Central memory CD8-positive, alpha-beta T cell (primary cell): ENCODE measurements at places on chromosomes 4 and X.

DNA sequence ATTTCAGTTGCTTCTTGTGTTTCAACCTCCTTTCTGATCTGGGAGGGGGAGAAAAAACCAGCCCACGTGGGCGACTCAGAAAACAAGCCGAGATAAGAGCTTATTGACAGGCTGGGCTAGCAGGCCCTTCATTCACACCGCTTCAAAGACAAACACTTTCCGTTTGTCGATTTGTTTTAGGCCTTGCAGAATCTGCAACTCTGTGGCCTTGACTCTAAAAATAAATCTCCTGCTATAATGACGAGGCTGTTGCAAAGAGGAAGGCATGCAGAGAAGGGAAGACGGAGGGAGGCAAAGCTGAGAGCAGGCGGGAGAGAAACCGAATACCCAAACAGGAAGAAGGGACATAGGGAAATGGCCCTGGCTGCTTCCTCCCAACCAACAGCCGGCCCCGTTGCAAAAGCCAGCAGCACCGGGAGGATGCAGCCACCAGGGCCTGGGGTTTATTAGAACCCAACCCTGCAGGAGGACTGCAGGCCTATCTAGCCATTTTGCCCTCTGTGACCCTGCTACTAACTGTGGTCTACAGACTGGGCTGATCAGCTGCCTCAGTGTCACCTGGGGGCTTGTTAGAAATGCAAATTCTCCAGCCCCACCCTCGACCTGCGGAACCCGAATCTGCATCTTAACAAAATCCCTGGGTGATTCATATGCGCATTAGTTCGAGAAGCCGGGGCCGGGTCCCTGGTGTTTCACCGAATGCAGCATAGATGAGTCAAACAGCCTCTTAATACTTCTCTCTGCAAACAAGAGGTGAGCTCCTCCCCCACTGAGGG lies 325.5 kb downstream of the BCOR start:
- peaks cover 2% of the 10 kb centered on the region for H3K36me3 ChIP-seq
- H3K4me1 ChIP-seq = peaks cover 37% of the 10 kb centered on the region
- peak overlapping the region; percentile 88 for H3K27ac ChIP-seq
- no peak for DNase-seq
- H3K27me3 ChIP-seq = no peaks in the 10 kb centered on the region

GRCh38 chr4:179285696-179286095 lies 1843.5 kb upstream of the AGA start:
- no peak for DNase-seq
- no peak overlapping the region for H3K27ac ChIP-seq
- no peaks in the 10 kb centered on the region for H3K27me3 ChIP-seq
- no peaks in the 10 kb centered on the region for H3K4me1 ChIP-seq

- H3K27ac ChIP-seq = no peak overlapping the region
- no peak overlapping the region for H3K4me3 ChIP-seq
- H3K4me1 ChIP-seq = no peaks in the 10 kb centered on the region
- H3K36me3 ChIP-seq = no peaks in the 10 kb centered on the region
- H3K27me3 ChIP-seq = no peaks in the 10 kb centered on the region
Measured at GRCh38 chrX:139290310-139290709, 240.2 kb upstream of the F9 start.

- no peak overlapping the region for H3K4me3 ChIP-seq
- peaks cover 49% of the 10 kb centered on the region for H3K36me3 ChIP-seq
- H3K27ac ChIP-seq = no peak overlapping the region
- DNase-seq = no peak
- peaks cover 22% of the 10 kb centered on the region for H3K4me1 ChIP-seq
Measured at GRCh38 chrX:2614911-2615310, 76.2 kb upstream of the CD99 start.

GRCh38 chr4:154211506-154211905 lies 280.1 kb downstream of the DCHS2 start:
- H3K27me3 ChIP-seq = no peaks in the 10 kb centered on the region
- no peak for DNase-seq
- H3K4me1 ChIP-seq = no peaks in the 10 kb centered on the region
- no peak overlapping the region for H3K4me3 ChIP-seq
- no peak overlapping the region for H3K27ac ChIP-seq

DNA sequence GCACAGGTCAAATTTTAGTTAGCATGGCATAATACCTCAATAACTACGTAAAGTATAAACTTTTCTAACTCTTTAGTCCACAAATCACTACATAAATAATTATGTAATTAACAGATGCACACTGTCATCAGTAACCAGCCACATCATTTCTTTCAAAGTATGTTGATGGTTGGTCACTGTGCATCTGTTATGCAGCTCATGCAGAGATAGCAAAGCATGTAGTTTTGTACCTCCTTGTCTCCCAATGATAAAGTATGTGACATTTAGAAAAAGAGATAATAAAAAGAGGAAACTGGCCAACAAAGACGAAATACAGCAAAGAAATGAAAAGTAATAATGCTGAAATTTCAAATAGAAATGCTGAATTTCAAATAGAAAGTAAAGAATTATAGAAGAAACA lies 2.9 kb downstream of the LAMTOR3 start:
- H3K4me1 ChIP-seq = peaks cover 47% of the 10 kb centered on the region
- no peak overlapping the region for H3K4me3 ChIP-seq
- peak overlapping the region; percentile 20 for H3K27ac ChIP-seq
- H3K27me3 ChIP-seq = no peaks in the 10 kb centered on the region
- no peak for DNase-seq

DNA sequence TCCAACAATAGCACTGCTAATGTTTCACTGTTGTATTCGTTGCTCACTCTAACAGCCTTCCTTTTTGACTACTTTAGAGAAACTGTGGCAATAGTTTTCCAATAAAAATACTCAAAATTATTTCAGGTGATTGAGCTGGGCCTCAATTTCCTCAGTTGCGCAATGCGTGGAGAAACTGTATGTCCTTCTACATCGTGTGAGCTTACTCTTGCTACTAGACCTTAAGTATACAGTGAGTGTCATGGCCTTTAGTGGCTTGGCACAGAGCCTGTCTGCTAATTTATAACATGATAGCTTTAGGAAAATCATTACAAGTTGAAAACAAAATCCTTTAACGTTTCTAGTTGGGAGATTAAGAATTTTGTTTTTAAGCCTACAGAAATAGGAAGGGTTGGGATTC lies 114.5 kb downstream of the COL4A6 start:
- H3K4me3 ChIP-seq = no peak overlapping the region
- no peaks in the 10 kb centered on the region for H3K27me3 ChIP-seq
- H3K27ac ChIP-seq = no peak overlapping the region
- H3K4me1 ChIP-seq = no peaks in the 10 kb centered on the region
- DNase-seq = no peak

- H3K36me3 ChIP-seq = peaks cover 26% of the 10 kb centered on the region
- no peaks in the 10 kb centered on the region for H3K27me3 ChIP-seq
- H3K4me3 ChIP-seq = peak overlapping the region; percentile 91
- peak overlapping the region; percentile 97 for H3K27ac ChIP-seq
- H3K4me1 ChIP-seq = peaks cover 71% of the 10 kb centered on the region
Measured at GRCh38 chr4:1250527-1250812, 1.5 kb upstream of the CTBP1 start.

DNA sequence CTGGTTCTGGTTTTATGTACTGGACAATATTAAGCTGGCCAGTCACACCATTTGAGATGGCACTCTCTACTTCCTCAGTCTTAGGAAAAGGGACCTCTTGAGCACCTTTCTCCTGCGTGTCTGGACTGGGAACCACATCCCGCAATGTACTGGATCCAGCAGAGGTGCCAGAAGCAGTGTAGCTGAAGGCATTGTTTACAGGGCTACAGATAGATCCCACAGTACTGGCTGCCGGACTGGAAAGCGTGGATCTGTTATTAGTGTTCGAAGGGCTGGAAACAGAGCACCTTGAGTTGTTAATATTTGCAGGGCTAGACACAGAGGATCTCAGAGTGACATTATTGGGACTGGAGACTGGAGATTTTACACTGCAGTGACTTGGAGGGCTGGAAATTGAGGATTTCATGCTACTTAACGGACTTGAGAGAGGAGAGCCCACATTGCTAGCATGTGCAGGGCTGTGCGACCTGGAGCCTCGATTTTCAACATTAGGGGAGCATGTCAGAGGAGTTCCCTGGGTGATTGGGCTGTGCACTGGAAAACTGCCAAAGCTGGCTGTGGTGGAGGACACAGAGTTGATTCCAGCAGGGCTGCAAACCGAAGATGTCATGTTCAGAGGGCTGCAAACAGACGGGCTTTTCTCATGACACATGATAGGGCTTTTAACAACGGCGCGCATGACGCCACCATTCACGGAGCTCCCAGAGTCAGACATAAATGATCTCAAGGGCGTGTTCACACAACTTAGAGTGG lies 6.4 kb downstream of the NR3C2 start:
- peak overlapping the region; percentile 44 for H3K4me3 ChIP-seq
- peaks cover 12% of the 10 kb centered on the region for H3K36me3 ChIP-seq
- peaks cover 2% of the 10 kb centered on the region for H3K27me3 ChIP-seq
- DNase-seq = no peak
- peaks cover 31% of the 10 kb centered on the region for H3K4me1 ChIP-seq

GRCh38 chrX:105191878-105192277 lies 28.6 kb downstream of the TEX13A start:
- H3K27ac ChIP-seq = no peak overlapping the region
- no peak overlapping the region for H3K4me3 ChIP-seq
- no peaks in the 10 kb centered on the region for H3K4me1 ChIP-seq
- no peaks in the 10 kb centered on the region for H3K27me3 ChIP-seq

GRCh38 chrX:40420899-40421729 lies 159.7 kb upstream of the ATP6AP2 start:
- no peaks in the 10 kb centered on the region for H3K27me3 ChIP-seq
- no peak overlapping the region for H3K27ac ChIP-seq
- H3K36me3 ChIP-seq = no peaks in the 10 kb centered on the region

- H3K4me3 ChIP-seq = no peak overlapping the region
- no peaks in the 10 kb centered on the region for H3K27me3 ChIP-seq
- no peak for DNase-seq
- peaks cover 2% of the 10 kb centered on the region for H3K36me3 ChIP-seq
Measured at GRCh38 chr4:159232465-159233106, 129.7 kb downstream of the RAPGEF2 start.

GRCh38 chr4:186685767-186686183 lies 37.9 kb downstream of the FAT1 start:
- H3K4me3 ChIP-seq = no peak overlapping the region
- no peaks in the 10 kb centered on the region for H3K27me3 ChIP-seq
- DNase-seq = no peak
- H3K27ac ChIP-seq = no peak overlapping the region
- no peaks in the 10 kb centered on the region for H3K36me3 ChIP-seq

- no peak for DNase-seq
- H3K4me1 ChIP-seq = peaks cover 6% of the 10 kb centered on the region
- H3K36me3 ChIP-seq = peaks cover 3% of the 10 kb centered on the region
- no peaks in the 10 kb centered on the region for H3K27me3 ChIP-seq
- no peak overlapping the region for H3K4me3 ChIP-seq
- H3K27ac ChIP-seq = no peak overlapping the region
Measured at GRCh38 chrX:39877905-39878304, 219.9 kb downstream of the BCOR start.

DNA sequence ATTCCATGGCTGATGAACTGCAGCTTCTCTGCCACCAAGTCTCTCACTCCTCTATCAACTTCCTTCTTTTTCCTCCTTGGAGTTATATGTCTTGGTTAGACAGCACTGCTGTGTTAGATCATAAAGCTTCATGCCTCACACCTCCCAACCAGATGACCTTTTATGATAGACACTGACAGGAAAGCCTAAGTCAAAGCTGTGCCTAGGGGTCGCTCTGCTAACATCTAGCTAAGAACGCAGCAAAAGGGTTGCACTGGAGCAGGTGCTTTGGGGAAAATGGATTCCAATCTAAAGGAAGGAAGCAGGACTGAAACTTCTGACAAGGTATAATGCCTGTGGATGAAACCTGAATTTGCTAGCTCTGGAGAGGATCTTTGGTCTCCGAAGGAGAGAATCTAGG lies 509.7 kb downstream of the SMARCA1 start:
- no peaks in the 10 kb centered on the region for H3K4me1 ChIP-seq
- no peak overlapping the region for H3K27ac ChIP-seq
- no peaks in the 10 kb centered on the region for H3K27me3 ChIP-seq
- no peak overlapping the region for H3K4me3 ChIP-seq
- DNase-seq = no peak

- H3K36me3 ChIP-seq = no peaks in the 10 kb centered on the region
- no peak overlapping the region for H3K4me3 ChIP-seq
- DNase-seq = no peak
- no peaks in the 10 kb centered on the region for H3K4me1 ChIP-seq
Measured at GRCh38 chrX:103367502-103367901, 8.8 kb upstream of the BEX3 start.

DNA sequence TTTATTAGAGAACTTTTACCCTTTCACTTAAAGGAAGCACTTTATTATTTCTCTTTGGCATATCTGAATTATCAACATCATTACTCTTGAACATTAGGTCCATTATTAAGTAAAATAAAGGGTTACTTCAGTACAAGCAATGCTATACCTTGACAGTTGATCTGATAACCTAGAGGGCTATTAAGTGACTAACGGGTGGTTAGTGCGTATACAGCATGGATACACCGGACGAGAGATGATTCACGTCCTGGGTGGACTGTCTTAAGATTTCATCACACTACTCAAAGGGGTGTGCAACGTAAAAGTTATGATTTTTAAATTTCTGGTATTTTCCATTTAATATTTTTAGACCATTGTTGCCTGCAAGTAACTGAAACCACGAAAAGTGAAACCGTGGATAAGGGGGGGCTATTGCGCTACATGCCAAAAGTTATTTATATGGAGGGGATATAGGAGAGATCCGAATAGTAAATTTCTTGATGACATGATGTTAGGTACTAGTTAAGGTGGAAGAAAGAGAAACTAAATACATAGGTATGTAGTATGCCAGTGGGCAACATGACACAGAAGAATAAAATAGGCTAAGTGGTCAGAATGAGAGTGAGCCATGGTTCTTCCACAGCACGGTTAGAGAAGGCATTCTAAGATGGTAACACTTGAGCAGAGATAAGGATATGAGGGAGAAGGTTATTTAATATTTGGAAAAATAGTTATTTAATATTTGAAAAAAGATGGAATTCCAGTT lies 230.8 kb upstream of the ANKRD50 start:
- H3K4me1 ChIP-seq = no peaks in the 10 kb centered on the region
- no peaks in the 10 kb centered on the region for H3K27me3 ChIP-seq
- DNase-seq = no peak
- no peaks in the 10 kb centered on the region for H3K36me3 ChIP-seq
- H3K27ac ChIP-seq = no peak overlapping the region
- no peak overlapping the region for H3K4me3 ChIP-seq

GRCh38 chr4:99710020-99710419 lies 52.4 kb upstream of the C4orf54 start:
- no peak for DNase-seq
- no peak overlapping the region for H3K4me3 ChIP-seq
- no peak overlapping the region for H3K27ac ChIP-seq
- no peaks in the 10 kb centered on the region for H3K4me1 ChIP-seq
- H3K27me3 ChIP-seq = no peaks in the 10 kb centered on the region

GRCh38 chrX:105634180-105634579 lies 188.2 kb upstream of the NRK start:
- no peak overlapping the region for H3K27ac ChIP-seq
- H3K4me1 ChIP-seq = no peaks in the 10 kb centered on the region
- H3K36me3 ChIP-seq = no peaks in the 10 kb centered on the region
- no peak overlapping the region for H3K4me3 ChIP-seq
- DNase-seq = no peak
- no peaks in the 10 kb centered on the region for H3K27me3 ChIP-seq

- H3K4me1 ChIP-seq = no peaks in the 10 kb centered on the region
- no peak overlapping the region for H3K27ac ChIP-seq
- H3K36me3 ChIP-seq = peaks cover under 1% of the 10 kb centered on the region
- DNase-seq = no peak
Measured at GRCh38 chrX:43682726-43683125, 26.6 kb downstream of the MAOA start.
